ENCODE measurements at places on chromosomes 3 and 15.

DNA sequence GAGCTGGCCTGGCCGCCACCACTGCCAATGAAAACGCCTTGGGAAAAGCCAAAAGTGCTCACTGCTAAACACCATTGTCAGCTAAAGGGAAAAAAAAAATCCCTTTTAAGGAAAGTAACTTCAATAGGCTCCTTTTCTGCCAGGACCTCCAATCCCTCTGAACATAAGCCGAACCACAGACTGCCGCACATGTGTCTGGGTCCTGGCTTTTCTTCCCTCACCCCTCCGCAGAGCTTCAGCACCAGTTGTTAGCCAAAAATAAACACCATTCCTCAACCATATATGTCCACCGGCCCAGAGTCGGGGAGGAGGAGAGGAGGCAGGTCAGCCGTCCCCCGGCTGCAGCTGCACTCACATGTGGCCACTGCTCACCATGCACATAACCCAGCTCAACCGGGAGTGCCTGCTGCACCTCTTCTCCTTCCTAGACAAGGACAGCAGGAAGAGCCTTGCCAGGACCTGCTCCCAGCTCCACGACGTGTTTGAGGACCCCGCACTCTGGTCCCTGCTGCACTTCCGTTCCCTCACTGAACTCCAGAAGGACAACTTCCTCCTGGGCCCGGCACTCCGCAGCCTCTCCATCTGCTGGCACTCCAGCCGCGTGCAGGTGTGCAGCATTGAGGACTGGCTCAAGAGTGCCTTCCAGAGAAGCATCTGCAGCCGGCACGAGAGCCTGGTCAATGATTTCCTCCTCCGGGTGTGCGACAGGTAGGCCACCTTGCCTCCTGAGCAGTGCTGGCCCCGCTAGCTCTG is at the start of gene FBXL22:
Gene FBXL22 (plus strand): TSS at position 350 of the 753 bp plus-strand sequence. CDS start 6 bp downstream, at position 356.
- DNase-seq, result no peak

DNA sequence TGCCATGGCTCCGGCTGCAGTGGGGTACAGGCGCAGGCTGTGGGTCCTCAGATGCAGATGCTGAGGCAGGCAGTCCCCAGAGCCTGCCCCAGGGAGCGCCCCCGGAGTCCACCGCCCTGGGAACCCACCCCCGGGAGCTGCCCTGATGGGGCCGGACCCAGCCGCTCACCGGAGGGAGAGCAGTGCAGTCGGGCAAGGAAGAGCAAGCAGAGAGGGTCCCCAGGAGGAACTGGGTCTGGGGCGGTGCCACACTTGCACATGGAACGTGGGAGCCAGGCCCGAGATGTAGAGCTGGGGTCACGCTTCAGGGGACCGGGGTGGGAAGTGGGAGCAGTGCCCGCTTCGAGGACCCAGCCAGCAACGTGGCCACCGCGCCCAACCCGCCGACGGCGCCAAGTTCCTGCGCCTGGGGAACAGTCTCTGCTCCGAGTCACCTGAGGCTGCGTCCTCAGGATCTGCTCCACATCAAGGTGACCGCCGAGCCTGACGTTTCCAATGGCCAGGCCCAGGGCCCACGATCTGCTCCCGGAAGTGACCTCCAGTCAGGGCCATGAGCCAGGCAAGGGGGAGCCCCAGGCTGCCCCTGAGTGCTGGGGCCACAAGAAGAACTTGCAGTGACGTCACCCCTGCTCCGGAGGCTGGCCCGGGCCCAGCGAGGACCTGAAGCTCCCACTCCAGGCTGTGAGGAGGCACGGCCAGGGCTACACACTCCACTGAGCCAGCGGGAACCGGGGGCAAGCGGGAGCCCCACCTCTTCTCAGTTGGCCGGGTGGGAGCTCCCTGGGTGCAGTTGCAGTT is 27.0 kb upstream of the TFG start:
- no peak for DNase-seq

DNA sequence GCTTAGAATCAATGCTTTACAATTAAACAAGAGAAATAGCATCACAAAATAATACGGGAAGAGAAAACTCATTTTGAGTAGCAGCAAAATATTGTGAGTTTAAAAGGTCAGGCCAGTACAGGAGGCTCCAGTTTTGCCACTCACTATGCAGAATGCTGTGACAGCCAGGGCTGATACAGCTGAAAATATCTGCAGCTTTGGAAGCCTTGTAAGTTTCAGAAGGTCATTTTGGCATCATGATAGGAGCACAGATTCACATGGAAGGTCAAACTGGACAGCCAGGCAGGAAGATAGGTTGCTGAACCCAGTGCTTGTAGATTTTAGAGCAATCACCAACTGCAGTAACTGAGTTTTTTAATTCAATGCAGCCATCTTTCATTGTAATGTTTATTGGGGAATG is 14.1 kb downstream of the MBNL1 start:
- no peak for DNase-seq

DNA sequence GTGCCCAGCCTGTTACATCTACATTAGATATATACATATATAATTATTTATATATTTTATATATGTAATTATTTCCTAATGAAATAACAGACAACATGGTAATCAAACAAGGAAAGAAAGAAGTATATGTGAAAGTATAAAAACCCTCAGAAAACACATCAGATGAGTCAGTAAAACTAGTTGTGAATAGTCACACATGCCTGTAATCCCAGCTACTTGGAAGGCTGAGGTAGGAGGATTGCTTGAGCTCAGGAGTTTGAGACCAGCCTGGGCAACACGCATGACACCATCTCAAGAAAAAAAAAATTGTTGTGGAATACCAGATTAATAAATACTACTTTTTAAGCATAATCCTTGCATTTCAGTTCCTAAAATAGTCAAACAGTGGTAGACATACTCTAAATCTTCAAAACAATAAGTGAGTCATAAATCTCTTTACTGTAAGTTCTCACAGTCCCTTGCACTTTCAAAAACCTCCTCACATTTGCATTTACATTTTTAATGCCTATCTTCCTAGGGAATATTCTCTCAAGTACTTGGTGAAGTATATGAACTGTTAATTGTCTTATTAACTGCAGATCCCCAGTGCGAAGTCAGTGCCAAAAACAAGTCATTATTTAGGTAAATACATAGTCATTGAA is 106.5 kb downstream of the MYO9A start:
- no peak for DNase-seq

- no peak for DNase-seq
Observed at GRCh38 chr15:66016199-66016598, 146.9 kb downstream of the RAB11A start.

DNA sequence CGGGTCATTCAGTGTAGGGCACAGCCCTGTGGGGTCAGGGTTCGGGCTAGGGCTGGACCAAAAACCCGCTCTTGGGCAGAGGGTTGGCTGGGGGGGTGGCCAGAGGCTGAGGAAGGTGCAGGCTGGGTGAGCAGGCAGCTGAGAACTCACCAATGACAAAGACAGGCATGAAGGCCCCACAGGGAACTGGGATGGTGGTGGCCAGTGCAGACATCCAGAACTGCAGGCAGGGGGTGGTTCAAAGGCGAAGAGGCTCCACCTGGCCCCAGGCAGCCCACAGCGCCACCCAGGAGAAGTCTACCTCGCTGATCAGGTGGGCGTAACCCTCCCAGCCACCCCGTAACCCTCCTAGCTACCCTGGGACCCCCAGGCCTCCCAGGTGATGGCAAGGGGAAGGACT is 6.7 kb downstream of the CLCN2 start:
- no peak for DNase-seq

GRCh38 chr3:39226106-39226741 is 33.8 kb upstream of the XIRP1 start:
- no peak for DNase-seq
